ENCODE measurements at places on chromosomes 3 and 15.

GRCh38 chr3:126450219-126450618 is 25.5 kb downstream of the ZXDC start:
- no peak for DNase-seq

GRCh38 chr3:142852009-142852408 is 36.9 kb downstream of the PCOLCE2 start:
- DNase-seq, result no peak

- no peak for DNase-seq
Observed at GRCh38 chr15:40051616-40052415, 12.8 kb upstream of the SRP14 start.

- DNase-seq, result no peak
Observed at GRCh38 chr3:30940740-30941139, 46.3 kb upstream of the GADL1 start.

GRCh38 chr15:55741833-55742497 is 987 bp downstream of the PRTG start:
- no peak for DNase-seq

DNA sequence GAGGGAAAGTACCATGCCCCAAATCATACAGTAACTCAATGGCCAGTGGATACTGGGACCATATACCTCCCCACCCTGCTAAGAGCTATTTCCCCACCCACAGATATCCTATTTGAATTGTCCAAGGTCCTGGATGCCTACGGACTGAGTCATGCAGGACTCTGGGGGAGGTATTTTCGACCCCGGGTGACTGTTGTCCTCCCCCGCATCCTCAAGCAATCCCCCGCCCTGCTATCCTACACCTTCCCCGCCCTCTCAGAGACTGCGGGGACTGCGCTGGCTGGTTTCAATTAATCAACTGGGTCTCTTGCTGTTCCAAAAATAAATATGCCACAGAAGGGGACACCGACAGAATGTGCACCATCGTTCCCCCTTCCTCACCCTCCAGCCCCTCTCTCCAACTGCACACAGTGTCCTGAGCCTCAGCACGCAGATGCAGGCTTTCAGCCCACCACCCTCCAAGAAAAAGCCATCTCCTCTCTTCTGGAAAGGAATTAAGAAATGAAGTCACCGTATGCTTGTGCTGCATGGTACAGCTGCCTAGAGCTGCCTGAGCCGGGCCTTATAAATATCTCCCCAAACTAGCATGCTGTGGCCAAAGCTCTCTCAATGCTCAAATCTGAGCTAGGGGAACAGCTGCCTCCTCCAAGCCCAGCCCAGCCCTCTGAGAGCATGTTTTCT is 8.1 kb downstream of the CAV3 start:
- no peak for DNase-seq

DNA sequence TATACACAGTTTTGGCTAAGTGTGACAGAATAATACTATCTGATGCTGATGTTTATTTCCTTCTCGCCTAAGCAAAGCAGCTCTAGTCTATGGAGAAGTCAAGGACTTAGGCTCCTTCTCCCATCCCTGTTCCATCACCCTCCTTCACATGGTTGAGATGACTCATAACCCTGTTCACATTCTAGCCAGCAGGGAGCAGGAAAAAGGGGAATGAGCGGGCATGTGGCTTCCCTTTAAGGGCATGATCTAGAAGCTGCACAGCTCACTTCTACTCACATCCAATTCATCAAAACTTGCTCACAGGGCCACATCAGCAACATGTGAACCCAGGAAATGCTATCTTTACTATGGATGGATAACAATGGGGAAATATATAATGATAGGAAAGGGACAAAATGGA is 40.9 kb downstream of the CBLB start:
- DNase-seq, result no peak

- no peak for DNase-seq
Observed at GRCh38 chr15:59751552-59752413, 62.7 kb upstream of the BNIP2 start.

DNA sequence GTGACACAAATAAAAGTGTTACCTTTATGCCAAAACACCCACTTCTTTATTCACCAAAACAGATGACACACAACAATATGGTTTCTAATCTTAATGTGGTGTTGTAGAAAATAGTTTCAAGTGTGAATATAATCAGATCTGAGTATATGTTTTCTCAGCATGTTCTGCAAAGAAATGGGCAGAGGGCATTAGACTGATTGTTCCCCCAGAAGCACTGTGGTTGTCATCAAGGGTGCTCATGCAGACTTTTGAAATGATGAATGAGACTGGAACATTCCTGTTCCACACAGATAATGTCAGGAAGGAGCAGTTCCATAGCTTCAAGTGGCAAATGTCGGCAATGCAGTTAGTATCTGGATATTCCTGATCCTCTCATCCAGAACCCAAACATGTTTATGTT is 37.5 kb downstream of the GPR176 start:
- DNase-seq, result no peak

- DNase-seq, result no peak
Observed at GRCh38 chr3:172651936-172652625, 58.8 kb downstream of the NCEH1 start.

- no peak for DNase-seq
Observed at GRCh38 chr15:77001966-77002365, 7.0 kb downstream of the PSTPIP1 start.

DNA sequence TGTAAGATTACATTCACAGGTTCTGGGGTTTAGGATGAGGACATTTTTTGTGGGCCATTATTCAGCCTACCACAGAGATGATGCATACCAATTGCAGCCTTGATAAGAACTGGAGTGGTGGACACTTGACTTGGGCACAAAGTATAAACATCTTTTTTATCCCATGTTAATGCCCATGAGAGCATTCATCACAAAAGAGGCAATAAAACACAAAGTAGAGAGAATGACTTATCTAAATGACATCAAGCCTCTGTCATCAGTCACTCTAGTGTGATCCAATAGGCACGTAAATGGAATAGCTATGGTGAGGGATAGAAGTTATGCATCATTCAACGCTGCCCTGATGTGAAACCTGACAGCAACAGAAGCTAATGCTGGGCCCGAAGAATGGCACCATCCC is 25.8 kb downstream of the VEPH1 start:
- DNase-seq, result no peak

DNA sequence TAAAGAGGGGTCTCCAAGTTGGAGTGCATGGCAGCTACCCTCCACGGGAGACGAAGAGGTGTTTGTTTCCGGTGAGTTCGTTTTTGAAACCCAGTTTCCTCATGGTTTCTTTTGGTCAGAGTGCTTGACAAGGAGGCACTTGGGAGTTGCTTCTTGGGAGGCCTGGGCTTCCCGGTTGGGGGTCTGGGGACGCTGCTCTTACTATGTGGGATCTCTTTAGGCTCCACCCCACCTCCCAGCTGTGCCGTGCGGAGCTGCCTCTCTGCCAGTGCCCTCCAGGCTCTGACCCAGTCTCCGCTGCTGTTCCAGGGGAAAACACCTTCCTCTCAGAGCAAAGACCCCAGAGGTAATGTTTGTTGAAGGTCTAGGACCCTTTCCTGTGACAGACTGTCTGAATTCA is 29.6 kb downstream of the KIF7 start:
- DNase-seq, result no peak

GRCh38 chr15:58043192-58043903 is 22.2 kb downstream of the ALDH1A2 start:
- DNase-seq, result no peak

- DNase-seq, result no peak
Observed at GRCh38 chr3:12421132-12421531, 63.1 kb upstream of the TSEN2 start.

GRCh38 chr3:52225452-52226228 is at the start of gene TLR9:
Gene TLR9, minus strand, starts transcription at chr3:52225645. Its CDS starts 116 bp downstream, at chr3:52225529.
- DNase-seq, result no peak

- no peak for DNase-seq
Observed at GRCh38 chr15:91068966-91069365, 31.1 kb upstream of the SV2B start.

- DNase-seq, result no peak
Observed at GRCh38 chr3:46995901-46996562, 16.6 kb downstream of the NBEAL2 start.

DNA sequence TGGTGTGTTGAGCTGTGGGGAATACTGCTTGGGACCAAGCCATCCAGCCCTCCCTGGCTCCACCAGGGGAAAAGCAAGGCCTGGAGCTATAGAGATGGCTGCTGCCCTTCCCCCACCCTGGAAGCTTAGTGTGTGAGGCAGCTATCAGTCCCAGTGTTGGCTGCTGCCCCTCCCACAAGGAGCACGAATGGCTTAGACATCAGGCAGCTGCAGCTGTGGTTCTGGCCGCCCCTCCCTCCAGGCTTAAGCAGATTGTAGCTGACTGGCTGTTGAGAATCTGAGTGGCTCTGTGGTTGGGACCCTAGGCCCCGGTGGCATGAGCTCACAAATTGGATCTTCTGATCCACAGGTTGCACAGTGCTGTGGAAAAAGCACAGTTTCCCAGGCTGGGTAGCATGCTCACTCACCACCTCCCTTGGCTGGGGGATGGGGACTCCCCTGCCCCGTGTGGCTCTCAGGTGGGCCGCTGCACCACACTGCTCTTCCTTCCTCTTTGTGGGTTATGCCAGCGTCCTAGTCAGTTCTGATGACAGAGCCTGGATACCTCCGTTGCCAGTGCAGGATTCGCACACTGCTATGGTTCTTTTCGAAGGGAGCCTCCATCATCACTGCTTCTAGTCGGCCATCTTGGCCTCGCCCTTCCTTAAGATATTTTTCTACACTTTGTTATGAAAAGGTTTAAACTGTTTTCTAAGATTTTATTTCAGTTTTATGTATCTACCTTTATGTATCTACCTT is 21.2 kb upstream of the SUCNR1 start:
- no peak for DNase-seq

- DNase-seq, result no peak
Observed at GRCh38 chr3:148234536-148234935, 463.2 kb upstream of the AGTR1 start.

DNA sequence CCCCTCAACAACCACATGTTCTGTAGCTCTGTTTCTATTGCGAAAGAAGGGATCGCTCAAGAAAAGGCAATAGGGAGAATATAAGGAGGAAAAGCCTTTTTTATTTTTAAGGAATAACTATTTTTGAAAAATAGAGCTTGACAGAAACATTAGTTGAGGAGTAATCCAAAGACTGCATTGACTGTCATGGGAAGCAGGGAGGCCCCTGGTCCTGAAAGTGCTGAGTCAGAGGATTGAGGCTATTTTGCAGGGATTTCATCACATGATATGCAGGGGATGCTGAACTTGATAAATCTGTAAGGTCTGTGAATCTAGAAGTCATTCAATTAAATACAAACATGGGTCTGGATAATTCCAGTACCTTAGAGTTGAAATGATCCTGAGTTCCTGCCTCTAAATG is 92.0 kb downstream of the MTHFS start:
- DNase-seq, result no peak

- no peak for DNase-seq
Observed at GRCh38 chr3:117630885-117631284, 921.3 kb downstream of the TUSC7 start.

- no peak for DNase-seq
Observed at GRCh38 chr15:98643115-98643514, 5.2 kb upstream of the IGF1R start.

DNA sequence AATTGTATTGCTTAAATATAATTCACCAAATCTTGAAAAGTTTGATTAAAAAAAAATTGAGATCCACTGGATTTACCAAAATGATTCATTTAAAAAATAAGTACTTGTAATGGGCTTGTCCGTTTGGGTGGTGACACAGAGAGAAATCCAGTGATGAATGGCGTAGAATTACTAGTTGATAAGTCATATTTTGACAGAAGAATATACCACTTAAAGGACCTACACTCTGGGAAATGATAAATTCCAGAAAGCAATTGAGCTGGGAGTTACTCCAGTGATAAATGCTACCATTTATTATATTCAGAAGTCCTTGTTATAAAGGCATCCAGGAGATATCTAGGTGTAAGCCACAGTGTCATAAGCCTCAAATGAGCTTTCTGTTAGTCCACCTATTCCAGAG is 141.8 kb upstream of the CFAP20DC start:
- DNase-seq, result no peak

GRCh38 chr15:73517566-73517965 is 74.6 kb downstream of the REC114 start:
- DNase-seq, result no peak

- DNase-seq, result no peak
Observed at GRCh38 chr15:54282228-54282836, 304.1 kb downstream of the UNC13C start.

GRCh38 chr15:101684384-101684783 is 32.2 kb upstream of the TM2D3 start:
- DNase-seq, result no peak

DNA sequence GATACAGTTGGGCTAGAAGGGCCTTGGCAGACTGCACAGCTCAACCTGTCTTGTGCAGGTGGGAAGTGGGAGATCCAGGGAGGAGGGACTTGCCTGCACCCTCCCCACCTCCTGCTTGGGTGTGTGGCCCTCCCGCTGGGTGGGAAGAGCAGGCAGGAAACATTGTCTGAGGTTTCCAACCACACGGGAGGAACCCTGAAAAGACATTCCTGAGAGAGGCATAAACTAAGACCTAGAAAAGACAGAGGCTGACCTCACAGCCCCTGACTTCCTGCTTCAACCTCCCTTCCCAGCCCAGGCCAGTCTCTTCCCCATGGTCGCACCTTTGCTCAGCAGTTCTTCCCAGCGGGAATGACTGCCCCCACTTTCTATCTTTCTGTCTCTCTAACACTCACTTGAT is 46.3 kb upstream of the INSYN1 start:
- no peak for DNase-seq

- no peak for DNase-seq
Observed at GRCh38 chr15:48385031-48385830, 54.0 kb downstream of the DUT start.

DNA sequence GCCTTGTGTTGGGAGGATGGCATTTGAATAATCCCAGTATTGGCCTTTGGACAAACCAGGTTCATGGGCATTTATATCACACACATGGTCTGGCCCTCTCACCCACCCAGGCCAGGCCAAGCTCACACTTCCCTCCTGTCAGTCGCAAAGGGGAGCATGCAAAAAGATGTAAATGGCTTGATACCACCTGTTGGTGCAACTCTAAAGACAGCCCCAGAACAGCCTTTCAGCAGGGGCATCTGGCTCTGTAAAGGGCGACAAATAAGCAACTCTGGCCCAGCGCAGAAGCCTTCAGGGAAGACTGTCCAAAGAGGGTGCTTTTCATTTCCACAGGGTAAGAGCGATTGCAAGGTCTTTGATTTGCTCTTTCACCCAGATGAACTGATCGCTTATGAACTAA is 91.8 kb downstream of the USP13 start:
- DNase-seq, result no peak

DNA sequence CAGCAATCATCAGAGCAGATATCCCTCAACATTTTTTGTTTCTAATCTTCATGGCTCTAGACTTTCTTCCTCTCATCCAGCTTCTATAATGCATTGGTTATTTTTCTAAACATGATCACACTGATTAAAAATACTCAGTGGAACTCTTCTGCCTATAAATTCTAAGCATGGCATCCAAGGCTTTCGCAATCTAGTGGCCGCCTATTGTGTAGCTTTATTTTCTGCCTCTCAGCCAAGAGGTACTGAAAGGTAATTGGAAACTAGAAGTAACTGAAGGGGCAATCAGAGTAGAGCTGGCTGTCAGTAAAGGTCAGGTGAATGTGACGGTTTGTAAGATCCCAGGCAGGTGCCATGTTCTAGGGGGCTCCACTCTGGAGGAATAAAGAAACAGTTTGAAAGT is 33.4 kb downstream of the OXSM start:
- no peak for DNase-seq

GRCh38 chr3:43155464-43156121 is 49.7 kb upstream of the POMGNT2 start:
- no peak for DNase-seq

- no peak for DNase-seq
Observed at GRCh38 chr3:138381413-138381901, 33.1 kb downstream of the MRAS start.
